ENCODE measurements at places on chromosomes 5 and 9.

GRCh38 chr9:92877531-92878430 lies at the start of gene ZNF484:
Gene ZNF484 (minus strand): TSS chr9:92878038. CDS start chr9:92875029, 3,009 bp downstream.
- DNase-seq = peak; percentile 98

DNA sequence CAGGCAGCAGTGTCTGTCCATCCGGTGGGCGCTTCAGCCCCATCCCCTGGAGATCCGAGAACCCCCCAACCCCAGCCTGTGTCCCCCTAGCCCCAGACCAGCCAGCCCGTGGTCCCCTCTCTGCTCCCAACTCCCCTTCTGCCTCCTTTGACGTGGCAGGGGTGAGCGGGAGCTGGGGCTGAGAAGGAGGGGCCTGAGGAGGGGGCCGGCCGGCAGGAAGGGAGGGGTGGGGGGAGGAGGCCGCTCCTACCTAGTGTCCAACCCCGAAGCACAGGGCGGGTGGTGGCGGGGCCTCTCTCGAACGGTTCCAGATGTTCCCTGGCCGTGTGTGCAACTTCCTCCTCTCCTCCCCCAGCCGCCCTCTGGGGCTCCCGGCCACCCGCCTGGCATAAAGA lies 31.0 kb downstream of the GOLGA2 start:
- no peak for DNase-seq

DNA sequence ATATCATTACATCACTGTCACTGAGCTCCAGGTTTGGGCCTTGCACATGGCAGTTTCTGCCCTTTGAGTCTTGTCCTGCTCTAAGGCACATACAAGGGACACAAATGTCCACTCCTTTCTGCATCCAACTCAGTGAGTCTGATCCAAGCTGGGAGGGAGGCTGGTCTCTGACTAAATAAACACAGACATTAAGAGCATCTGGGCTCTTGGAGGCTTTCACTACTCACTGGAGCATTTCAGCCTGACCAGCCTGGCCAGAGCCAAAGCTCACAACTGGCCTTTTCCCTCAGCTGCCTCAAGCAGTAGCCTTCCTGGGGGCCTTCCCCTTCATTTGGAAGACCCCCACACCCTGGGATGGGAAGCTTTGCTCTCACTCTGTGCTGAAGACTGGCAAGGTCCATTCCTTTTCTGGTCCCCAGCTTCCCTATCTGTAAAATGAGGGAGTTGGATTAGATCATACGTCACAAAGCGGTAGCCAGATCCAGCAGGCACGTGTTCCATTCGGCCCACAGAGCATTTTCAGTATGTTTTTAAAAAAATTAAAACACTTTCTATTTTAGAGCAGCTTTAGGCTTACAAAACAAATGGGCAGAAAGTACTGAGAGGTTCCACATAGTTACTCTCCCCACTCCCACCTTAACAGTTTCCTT lies 58.6 kb upstream of the XPA start:
- DNase-seq = no peak

GRCh38 chr5:90916947-90917800 lies 358.6 kb downstream of the ADGRV1 start:
- DNase-seq = no peak

GRCh38 chr5:124724357-124725039 lies 21.9 kb downstream of the ZNF608 start:
- no peak for DNase-seq

DNA sequence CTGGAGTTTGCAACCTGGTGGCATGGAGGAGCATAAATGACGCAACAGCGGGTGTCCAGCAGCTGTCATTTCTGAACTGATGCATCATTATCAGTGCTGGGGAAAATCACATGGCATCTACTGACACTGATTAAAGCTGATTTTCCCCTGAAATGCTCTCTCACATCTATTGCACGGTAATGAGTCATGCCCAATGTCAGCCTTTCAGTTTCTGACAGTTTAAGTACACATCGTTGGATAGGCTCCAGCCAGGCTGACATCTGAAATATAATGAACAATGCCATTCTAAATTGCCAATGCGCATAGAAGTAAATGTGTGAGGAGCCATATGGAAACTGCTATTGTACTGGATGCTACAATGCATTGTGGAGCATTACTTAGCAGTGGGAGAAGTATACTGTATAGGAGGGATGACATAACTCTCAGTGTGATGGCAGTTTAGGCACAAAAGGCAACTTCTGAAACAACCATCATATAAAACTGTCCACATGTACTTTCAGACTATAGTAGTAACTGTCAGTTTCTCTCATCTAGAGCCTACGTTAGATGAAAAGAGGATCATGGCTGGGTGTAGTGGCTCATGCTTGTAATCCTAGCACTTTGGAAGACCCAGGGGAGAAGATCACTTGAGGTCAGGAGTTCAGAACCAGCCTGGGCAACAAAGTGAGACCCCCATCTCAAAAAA lies 389.3 kb upstream of the DMAC1 start:
- no peak for DNase-seq

DNA sequence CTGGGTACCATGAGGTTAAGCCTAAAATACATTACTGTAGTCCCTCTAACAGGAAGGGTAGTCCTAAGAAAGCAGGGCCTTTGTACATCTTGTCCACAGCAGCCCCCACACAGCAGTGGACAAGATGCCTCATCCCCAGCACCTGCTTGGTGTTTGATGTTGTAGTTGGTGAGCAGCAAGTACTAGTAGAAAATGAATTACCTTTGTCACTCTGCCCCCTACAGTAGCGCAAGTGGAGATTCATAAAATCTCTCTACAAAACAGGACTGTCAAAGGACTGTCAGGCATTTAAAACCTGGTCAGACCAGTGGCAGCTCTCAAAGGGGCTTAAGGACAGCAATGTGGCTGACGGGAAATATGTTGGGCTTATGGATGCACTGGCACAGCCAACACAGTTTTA lies 122.5 kb downstream of the TMEM174 start:
- no peak for DNase-seq

GRCh38 chr5:164186550-164186949 lies 681.1 kb downstream of the MAT2B start:
- DNase-seq = no peak

DNA sequence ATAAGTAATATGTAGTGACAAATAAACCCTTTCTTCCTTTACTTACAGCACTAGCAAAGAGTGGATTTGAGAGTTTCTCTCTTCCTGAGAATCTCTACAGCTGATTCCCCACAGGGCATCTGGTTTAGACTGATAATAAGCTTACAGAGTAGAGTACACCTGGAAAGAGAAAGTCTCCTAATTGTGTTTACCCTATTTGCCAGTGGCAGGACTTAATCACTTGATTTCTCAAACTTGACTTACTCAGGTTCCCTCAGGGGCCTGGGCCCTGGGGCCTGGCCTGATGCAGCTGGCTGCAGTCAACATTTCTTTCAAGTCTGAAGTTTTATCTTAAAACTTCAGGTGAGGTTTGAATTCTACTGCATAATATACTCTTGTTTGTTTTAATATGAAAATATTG lies 38.0 kb upstream of the UBTD2 start:
- DNase-seq = no peak

- no peak for DNase-seq
Measured at GRCh38 chr9:134215420-134215698, 51.0 kb upstream of the RNU6ATAC start.

GRCh38 chr5:1555011-1555807 lies 31.4 kb upstream of the LPCAT1 start:
- peak; percentile 1 for DNase-seq

- no peak for DNase-seq
Measured at GRCh38 chr9:68480807-68481206, 59.9 kb downstream of the TMEM252 start.

DNA sequence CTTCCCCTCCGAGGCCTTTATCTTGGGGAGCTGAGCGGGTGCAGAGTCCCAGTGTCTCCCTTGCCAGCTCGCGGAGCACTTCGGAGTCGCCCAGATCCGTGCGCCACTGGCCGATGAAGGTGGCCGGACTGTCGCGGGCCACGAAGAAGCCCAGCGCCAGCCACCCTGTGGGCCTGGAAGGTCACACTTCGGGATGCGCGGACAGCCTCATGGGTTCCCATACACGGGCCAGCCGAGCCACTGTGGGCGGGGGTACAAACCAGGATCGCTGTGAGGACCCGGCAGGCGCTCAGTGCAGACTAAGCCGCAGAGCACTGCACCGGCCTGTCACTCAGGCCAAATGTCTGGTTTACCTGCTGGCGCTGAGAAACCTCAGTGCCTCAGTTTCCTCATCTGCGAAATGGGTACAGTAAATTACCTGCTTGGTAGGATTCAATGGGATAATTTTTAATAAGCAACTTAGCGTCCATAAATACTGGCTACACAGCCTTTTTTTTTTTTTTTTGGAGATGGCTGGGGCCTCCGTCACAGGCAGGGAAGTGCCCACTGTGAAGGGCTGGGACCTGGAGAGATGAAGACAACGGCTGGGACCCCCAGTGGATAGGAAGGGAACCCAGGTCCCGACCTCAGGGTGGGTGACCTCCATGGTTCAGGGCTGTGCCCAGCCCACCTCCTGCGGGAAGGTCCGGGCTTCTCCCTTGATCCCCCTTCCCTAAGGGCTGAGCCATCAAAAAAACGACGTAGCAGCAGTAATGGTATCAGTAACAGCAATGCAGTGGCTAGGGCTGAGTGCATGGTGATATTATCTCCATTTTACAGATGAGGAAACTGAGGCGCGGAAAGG lies 38.7 kb upstream of the CTSV start:
- DNase-seq = no peak

DNA sequence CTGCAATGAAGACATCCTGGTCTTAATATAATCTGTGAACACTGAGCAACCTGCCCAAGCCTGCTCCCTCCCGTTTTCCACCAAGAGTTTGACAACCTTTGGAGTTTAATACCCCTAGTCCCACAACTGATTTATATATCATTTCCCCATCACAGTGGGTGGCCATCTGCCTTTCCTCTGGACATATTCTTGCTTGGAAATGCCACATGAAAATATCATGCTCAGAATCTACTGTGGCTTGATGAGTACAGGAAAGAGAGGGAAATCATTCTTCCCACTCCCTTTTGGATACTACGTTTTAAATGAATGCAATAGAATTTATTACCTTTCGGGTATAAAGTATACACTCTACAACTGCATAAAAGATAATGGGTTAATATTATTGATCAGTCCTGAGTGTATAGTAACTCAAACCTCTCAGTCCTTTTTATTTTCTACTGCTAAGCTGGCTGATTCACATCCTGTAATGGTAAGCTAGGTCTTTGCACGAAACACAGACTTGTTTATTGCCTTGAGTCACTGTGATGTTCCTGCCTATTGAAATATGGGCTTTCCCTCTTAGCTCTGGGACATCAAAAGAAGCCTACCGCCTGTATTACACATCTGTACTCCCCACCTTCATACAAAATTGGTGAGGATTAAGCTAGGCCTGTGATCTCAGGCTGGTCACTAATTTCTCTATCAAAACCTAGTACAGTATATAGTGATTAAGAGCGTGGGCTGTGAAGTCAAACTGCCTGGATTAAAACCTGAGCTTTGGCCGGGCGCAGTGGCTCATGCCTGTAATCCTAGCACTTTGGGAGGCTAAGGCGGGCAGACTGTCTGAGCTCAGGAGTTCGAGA lies 67.6 kb upstream of the NR5A1 start:
- no peak for DNase-seq

DNA sequence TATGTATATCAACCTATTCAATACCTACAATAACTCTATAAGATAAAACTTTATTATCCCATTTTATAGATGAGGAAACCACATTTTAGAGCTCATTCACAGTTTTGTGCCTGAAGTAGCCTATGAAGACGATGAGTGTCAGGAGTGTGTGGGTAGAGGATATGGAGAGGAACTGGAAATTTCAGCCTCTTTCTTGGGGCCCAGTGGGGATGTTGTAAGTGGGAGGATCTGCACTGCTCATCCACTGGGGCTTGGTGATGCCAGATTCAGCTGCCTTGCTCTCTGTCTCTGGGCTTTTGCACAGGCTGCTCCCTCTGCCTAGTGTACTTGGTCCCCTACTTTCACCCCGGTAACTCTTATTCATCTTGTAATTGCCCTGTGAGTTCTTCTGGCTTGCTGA lies 194.7 kb downstream of the SREK1 start:
- DNase-seq = no peak

GRCh38 chr5:126508962-126509279 lies 85.7 kb downstream of the GRAMD2B start:
- no peak for DNase-seq

- no peak for DNase-seq
Measured at GRCh38 chr9:841371-842209, at the start of gene DMRT1. Gene DMRT1 (plus strand): TSS chr9:841697. CDS start chr9:841839, 142 bp downstream.

GRCh38 chr9:69421908-69422801 lies 97.1 kb downstream of the ENTREP1 start:
- peak; percentile 90 for DNase-seq

- DNase-seq = no peak
Measured at GRCh38 chr9:91736311-91736710, 213.7 kb downstream of the ROR2 start.

- no peak for DNase-seq
Measured at GRCh38 chr5:141338538-141339306, at the start of gene PCDHGA2. Gene PCDHGA2 (plus strand): TSS chr5:141338760.

DNA sequence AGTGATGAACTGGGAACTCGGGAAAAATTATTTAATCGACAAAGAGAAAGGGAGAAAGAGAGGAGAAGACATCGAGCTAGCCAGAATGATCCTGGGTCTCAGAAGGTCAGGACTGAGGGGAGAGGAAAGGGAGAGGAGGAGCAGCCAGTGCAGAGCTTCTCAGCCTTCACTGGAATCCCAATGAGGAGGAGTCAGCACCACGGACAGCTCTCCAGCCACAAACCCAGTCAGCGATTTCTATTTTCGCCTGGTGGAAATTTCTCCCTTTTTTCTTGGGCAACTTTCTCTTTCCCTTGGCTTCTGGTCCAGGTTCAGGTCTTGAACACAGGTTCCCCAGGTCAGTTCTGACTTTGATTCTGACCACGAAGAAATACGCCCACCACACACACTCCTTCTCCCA lies 1.6 kb upstream of the BRINP1 start:
- DNase-seq = peak; percentile 43

DNA sequence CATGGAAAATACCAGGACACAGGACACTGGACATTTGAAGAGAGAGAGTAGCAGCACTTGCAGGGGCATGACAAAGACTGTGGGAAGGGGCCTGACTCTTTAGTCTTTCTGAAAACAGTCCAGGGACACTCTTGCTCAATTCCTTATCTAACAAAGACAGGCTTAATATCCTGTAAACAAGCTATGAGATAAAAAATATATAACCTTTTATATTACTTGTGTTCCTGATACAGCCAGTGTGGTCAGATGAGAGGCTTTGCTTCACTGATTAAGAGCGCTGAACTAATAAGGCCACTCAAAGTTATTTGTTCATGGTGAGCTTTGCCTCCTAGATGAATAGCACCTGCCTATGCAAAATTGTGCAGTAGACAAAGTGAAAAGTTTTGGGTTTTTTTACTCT lies 518.7 kb downstream of the LRRC70 start:
- DNase-seq = no peak

- DNase-seq = no peak
Measured at GRCh38 chr5:100818340-100818739, 84.7 kb downstream of the ST8SIA4 start.

GRCh38 chr9:123387686-123388085 lies 31.7 kb downstream of the CRB2 start:
- DNase-seq = no peak

DNA sequence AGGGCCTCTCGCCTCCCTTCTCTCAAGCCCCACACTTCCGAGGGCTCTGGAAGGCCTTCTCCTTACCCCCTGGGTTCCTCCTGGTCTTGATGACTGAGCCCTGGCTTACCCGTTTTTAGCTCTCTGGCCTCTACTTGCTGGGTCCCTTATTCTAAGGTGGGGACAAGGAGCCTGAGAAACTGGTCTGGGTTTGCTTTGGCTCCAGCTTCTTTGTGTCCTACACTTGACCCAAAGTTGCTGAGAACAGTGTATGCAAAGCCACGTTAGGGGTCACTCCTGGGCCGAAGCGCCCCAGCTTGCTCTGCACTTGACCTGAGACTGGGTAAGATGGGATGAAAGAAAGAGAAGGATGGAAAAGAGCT lies 788 bp downstream of the ZNF346 start:
- DNase-seq = peak; percentile 9

Data from Ammon's horn (tissue), 1 donor.